ENCODE measurements at places on chromosomes 1 and 21.

GRCh38 chr1:156652131-156652991 is 10.4 kb downstream of the BCAN start:
- DNase-seq = no peak

DNA sequence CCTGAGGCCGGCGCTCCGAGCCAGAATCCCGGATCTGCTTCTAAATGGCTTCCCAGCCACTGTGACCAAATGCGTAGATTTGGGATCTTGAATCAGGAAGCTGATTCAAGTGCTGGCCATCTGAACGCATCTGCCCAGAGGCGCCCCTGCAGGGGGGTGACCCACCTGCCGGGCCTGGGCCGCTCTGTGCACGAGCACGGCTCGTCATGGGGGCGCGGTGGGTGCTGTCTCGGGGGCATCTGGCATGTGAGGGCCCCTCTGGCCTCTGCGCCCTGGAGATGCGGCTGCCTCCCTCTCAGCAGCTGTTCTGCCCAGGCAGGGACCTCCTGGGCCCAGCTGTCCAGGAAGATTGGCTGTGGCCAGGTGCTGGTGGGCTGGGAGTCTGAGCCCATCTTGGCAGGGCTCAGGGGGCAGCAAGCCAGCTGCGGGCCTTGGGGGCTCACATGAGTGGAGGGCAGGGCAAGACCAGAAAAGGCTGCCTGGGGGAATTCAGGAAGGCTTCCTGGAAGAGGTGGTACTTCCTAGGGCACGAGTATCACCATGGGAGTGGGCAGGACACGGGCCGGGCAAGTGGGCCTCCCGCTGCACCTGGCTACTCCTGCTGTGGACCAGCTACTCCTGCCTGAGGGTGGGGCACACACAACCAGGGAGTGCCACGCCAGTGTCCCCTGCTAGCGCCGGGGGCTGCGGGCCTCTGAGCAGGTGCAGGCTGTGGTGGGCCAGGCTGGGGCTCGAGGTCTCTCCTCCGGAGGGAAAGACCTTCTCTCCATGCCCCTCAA is 25.1 kb downstream of the PLCH2 start:
- no peak for DNase-seq

- DNase-seq = peak; percentile 19
These were observed 1.0 kb upstream of the S100B start for GRCh38 chr21:46605767-46606426.

- no peak for DNase-seq
These were observed 285.6 kb downstream of the GRIK1 start for GRCh38 chr21:29654203-29654602.

- DNase-seq = no peak
These were observed 1010.5 kb upstream of the NCAM2 start for GRCh38 chr21:19987671-19988070.

GRCh38 chr1:70509996-70510876 is 99.2 kb downstream of the CTH start:
- no peak for DNase-seq

GRCh38 chr1:152982076-152982475 is 1.8 kb upstream of the SPRR1A start:
- no peak for DNase-seq

GRCh38 chr1:46342084-46342656 is 1.6 kb downstream of the NSUN4 start:
- DNase-seq = no peak
